BJ (cell line): ENCODE measurements at places on chromosomes 7 and 10. TPM values are rescaled to one million over a fixed set of nuclear protein-coding genes. Genes with fewer than 3 reads are reported as not detected.

The NKX1-2 gene
- polyA plus RNA-seq, result not detected in 2 replicates

The ARF5 gene
- 208 and 216 TPM in 2 replicates for polyA plus RNA-seq

The CHRM2 gene
- 27.0 and 30.1 TPM in 2 replicates for polyA plus RNA-seq

The PRKCQ gene
- 0.06 and 0.11 TPM in 2 replicates for polyA plus RNA-seq

The AEBP1 gene
- 45.7 and 117 TPM in 2 replicates for polyA plus RNA-seq

The ZC3HAV1L gene
- polyA plus RNA-seq, result 7.6 and 10.0 TPM in 2 replicates

The SFMBT2 gene
- polyA plus RNA-seq, result 0.06 TPM in 2 replicates

The SPDYE6 gene
- polyA plus RNA-seq, result not detected in 2 replicates

The CPA4 gene
- 52.5 and 54.9 TPM in 2 replicates for polyA plus RNA-seq
